Stimulated activated CD8-positive, alpha-beta memory T cell treated with anti-CD3 and anti-CD28 coated beads, Interleukin-4, amount 100 ng/mL, for 1 hour (primary cell): ENCODE measurements at places on chromosomes 2 and 18.

DNA sequence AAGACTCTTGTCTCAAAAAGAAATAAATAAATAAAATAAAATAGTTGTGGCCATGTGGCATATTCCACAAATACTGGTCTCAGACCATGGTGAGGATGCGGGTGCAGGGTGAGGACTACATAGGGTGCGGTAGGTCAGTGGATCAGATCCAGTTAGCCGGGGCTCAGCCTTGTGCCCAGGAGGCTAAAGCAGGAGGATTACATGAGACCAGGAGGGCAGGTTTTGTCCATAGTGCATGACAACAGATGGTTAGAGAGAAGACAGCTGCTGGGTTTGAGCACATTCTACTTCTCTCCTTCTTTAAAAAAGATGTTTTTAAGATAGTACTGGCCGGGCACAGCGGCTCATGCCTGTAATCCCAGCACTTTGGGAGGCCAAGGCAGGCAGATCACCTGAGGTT, 12.8 kb upstream of the PSD4 start:
- no peak for DNase-seq

- no peak for DNase-seq
Observed at GRCh38 chr2:70188460-70188859, 2.4 kb downstream of the C2orf42 start.

DNA sequence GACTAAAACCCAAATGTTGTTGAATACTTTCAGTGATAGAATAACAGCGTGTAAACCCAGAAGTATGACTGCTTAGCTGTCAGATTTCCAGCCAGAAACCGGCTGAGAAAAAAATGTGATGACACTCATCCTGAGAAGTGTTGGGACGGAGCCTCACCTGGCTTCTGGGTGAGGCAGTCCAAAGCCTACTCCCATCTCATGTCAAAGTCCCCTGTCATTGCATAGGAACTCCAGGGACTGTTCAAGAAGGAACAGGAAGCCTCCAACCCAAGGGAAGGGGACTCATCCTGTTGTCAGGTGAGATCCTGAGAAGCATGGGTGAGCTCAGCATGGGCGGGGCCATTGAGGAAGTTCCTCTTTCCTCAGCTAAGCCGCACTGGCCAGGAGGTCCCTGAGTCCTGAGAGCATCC, 11.3 kb upstream of the CHRNA1 start:
- no peak for DNase-seq

DNA sequence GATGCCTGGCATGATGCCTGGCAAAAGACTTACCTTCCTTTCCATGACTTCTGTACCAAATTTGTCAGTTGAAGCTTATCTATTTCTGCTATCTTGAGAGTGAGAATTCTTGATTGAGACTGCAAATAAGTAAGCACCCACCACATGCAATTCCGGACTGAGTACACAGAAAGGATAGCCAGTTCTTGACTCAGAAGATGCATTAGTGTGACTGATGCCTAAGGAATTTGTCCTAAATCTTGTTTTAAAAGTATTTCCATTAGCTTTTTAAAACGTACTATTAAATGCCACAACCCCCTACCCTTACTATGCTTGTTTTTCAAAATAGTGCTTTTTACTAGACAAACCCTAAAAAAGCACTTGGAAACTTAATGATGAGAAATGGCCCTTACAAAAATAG, 545 bp downstream of the MPP4 start:
- no peak for DNase-seq

DNA sequence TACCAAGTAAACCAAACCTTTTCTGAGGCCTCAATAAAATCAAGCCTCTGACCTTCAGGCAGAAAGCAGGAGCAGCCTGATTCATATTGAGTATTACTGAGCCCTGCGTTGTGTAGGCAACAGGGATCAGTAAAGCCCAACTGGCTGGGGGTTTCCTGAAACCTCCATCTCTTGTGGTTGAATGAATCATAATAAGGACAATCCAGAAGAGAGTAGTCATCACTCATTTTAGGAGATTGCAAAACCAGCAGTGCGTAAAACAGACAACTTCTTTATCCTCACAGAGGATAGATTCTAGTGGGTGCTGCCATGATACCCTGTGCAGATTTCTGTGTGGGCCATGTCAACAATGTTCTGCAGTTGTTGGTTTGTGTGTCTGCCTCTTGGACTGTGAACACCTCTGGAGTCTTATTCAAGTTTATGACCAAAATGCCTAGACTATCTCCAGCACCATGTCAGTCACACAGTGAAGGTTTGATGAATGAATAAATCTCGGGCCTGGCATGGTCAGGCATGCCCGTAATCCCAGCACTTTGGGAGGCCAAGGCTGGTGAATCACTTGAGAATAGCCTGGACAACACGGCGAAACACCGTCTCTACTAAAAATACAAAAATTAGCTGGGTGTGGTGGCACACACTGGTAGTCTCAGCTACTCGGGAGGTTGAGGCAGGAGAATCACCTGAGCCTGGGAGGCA, 51.8 kb upstream of the RAB27B start:
- DNase-seq, result no peak

DNA sequence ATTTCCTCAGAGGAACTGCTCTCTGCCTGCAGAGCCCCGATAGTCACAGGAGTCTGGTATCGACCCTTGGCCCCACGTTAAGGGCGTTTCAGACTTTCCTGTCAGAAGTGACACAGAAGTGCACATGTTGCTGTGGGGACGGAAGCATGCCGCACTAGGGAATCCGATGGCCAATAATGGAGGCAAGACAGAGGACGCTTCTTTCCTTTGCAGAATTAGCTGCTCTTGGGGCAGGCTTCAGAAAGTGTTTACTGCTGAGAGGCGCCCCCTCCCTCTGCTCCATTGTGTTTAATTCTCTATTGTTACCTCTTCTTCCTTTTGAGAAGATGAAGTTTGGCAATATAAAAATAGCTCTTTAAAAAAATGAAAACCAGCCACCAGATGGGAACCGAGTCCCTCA, 118.6 kb upstream of the EML6 start:
- no peak for DNase-seq

DNA sequence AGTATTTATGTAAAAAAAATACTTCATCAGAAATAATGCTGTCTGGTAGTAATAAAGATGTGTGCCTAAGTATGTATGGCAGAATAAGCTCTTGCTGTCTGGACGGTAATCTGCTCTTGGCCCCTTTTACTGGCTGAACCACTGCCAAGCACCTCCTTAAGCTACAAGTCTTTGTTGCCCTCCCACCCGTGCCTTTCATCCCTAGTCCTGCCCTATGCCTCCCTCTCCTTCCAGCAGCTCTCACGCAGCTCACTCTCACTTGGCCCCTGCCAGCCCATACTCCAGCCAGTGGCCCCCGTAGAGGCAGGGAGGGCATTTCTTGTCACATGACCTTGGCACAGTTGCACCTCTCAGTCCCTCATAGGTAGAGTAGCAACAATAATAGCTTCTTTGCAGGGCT, 54.5 kb upstream of the NPAS2 start:
- no peak for DNase-seq

DNA sequence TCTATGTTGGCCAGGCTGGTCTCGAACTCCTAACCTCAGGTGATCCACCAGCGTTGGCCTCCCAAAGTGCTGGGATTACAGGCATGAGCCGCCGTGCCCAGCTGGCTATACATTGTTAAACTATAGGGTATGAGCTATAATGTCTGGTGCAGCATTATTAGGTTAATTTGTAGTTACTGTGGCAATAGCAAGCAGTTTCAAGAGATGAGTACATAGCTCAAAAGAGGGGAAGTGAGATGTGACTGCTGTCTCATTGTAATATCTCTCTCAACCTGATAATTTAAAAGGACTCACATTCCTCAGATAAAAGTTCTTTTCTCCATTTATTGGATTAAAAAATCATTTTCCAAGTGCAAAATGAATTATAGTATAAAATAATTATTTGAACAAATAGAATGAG, 116.4 kb downstream of the INO80D start:
- DNase-seq, result no peak

DNA sequence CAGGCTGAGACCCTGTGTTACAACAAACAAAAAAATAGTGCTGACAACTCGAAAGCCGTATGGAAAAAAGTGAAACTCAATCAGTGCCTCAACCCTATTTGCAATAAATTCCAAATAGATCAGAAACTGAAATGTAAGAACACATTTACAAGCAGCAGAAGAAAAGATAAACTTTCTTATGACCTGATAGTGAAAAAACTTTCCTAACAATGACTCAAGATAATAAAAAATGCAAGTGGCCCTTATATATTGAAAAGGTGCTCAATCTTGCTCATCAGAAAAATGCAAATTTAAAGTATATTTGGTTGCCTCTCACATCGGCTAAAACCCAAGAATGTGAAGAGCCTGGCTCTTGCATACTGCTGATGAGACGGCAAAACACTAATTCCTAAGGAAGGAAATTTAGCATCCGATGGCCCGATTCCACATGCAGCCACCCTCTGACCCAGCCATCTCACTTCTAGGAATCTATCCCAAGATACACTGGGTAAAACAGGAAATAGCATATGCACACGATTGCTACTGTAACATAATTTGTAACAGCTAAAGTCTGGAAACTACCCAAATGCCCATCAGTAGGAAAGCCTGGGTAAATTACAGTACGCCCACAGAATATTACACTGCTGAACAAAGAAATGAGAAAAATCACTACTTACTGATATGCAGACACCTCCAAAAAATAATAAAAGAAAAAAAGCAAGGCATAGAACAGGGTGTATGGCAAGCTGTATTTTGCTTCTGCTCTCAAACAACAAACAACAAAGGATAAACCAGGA, 56.8 kb downstream of the HDLBP start:
- no peak for DNase-seq

GRCh38 chr2:207132019-207132418, 33.7 kb downstream of the KLF7 start:
- no peak for DNase-seq

- no peak for DNase-seq
Observed at GRCh38 chr18:24695168-24695567, 234.7 kb downstream of the HRH4 start.

GRCh38 chr2:189818249-189819038, 34.2 kb downstream of the PMS1 start:
- DNase-seq, result no peak

DNA sequence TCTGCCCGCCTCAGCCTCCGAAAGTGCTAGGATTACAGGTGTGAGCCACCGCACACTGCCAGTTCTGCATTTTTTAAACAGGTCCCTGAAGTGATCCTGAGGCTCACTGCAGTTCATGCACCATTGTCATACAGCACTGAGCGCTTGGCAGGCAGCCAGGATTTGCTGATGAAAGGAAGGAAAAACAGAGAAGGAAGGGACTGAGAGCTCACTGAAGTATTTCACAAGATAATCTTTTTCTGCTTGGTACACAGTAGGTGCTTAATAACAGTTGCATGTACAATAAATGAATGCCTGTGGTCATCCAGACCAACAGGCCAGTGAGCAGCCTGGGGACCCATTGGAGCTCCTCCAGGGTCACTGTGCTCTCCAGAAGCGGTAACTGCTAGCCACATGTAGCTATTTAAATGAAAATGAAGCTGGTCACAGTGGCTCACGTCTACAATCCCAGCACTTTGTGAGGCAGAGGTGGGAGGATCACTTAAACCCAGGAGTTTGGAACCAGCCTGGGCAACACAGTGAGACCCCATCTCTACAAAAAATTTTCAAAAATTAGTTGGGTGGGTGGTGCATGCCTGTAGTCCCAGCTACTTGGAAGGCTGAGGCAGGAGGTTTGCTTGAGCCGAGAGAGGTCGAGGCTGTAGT, 33.1 kb upstream of the SMAD7 start:
- DNase-seq, result no peak

DNA sequence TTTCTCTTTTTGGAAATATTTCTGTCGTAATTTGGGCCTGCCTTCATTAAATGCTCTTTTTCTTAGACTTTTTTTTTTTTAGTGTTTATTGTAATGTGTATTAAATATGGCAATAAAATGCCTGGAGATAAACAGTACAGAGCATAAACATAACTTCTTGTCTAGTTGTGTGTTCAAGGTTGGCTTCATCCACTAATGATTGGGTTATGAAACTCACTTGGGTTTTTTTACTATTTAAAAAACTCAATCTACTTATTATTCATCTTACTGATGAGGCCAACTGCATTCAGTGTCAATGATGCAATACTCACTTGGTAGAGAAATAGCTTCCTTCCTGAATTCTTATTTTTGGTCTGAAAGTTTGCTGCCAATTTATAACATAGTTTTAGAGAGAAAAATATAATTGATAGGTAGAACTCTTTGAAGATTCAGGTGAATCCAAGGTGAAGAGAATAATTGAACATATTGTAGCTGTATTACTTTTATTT, 144.2 kb upstream of the NABP1 start:
- DNase-seq, result no peak

DNA sequence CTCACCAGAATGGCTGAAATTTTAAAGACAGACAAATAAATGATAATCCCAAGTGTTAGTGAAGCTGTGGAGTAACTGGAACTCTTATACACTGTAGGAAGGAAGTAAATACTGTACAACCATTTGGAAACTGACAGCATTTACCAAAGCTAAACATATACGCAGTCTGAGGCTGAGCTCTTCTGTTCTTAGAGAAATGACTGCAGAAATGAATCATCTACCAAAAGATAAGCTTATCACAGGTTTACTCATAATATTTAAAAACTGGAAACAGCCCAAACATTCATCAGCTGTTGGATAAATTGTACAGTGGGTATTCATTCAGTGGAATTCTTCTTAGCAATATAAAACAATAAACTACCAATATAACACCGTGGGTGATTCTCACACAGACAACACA, 218.2 kb upstream of the RAB12 start:
- no peak for DNase-seq

DNA sequence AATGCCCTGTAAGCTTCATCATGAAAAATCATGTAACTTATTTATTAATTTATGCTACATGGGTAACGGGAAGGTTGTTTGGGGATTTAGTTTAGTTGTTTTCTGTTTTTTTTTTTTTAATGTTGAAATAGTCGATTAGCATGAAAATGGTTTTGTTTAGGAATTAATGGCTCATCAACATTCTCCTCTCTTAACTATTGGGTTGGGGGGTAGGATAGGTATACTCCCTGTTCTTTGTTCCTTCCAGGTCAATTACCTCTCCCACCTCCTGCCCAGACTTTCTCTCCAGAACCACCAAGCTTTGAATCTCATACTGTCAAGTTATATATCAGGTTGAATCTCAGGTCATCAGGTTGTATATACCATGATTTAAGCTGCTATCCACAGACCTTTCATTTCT, 568.7 kb upstream of the DSEL start:
- DNase-seq, result no peak
